ENCODE measurements at places on chromosomes 11 and 22.

DNA sequence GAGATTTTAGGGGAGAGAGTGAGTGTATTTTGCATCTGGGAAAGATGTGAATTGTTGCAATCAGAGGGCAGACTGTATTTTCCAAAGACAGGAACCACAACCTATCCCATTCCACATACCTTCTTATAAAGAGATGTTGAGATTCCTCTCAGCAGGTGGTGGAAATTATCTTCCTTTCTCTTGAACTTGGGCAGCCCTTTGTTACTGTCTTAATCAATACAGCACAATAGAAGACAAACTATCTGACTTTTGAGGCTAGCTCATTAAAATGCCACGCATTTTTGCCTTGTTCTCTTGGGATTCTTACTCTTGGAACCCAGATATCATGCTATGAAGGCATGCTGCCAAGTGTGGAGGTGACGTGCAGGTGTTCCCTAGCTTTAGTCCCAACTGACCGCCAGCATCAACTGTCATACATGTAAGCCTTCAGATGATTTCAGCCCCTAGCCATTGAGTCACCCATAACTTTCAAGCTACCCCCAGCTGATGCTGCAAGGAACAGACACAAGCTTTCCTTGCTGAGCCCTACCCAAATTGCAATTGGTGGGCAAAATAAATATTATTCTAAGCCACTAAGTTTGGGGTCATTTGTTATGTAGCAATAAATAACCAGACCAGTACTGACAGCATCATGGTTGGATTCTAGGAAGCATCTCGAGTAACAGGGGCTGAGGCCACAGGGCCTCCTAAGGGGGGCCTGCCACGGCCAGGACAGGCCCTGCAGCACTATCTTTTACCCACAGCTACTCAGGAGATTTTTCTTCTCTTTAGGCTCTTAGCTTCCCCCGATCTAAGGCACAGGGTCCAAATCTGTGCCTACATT lies 63.0 kb downstream of the RPL27A start:
- no peak for DNase-seq
- peaks cover 13% of the 10 kb centered on the region for H3K36me3 ChIP-seq
- H3K27me3 ChIP-seq: no peaks in the 10 kb centered on the region
- H3K4me1 ChIP-seq: peaks cover 11% of the 10 kb centered on the region

DNA sequence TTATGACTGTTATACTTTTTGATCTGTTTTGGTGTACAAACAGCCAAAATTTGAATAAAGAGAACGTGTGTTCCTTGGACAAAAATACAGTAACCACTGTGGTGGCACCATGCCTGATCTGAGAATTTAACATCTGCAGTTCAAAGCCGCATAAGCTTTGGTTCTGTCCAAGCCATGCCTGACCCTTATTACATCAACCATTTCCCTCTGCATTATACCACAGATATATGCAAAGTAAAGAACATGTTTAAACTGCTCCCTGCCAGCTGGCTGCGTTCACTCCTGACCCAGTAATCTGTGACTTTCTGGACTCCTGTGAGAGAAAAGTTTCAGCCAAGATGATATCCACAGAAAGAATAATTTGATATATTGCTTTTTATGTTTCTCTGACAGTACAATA lies 890.5 kb upstream of the ANO3 start:
- H3K4me1 ChIP-seq: no peaks in the 10 kb centered on the region
- DNase-seq: no peak
- H3K27ac ChIP-seq: no peak overlapping the region
- no peak overlapping the region for H3K4me3 ChIP-seq
- no peaks in the 10 kb centered on the region for H3K27me3 ChIP-seq

GRCh38 chr11:72100462-72100861 lies 2.6 kb downstream of the LAMTOR1 start:
- no peak overlapping the region for H3K4me3 ChIP-seq
- no peaks in the 10 kb centered on the region for H3K27me3 ChIP-seq
- no peak for DNase-seq
- H3K36me3 ChIP-seq: peaks cover 49% of the 10 kb centered on the region

DNA sequence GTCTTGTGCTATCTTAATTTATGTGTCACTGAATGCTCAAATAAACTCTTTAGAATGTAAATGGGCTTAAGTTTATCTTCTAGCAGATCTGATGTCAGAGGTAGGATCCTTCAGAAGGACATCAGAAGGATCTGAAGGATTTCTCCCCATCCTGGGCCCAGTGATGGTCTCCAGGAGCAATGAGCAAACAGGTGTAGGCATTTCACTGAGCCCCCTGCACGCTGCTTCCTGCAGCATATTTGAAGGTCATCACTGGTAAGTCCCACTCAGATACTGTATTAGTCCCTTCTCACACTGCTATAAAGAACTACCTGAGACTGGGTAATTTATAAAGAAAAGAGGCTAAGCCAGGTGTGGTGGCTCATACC lies 4.5 kb downstream of the GSTP1 start:
- H3K36me3 ChIP-seq: peaks cover 27% of the 10 kb centered on the region
- no peak for DNase-seq
- H3K27ac ChIP-seq: no peak overlapping the region
- no peak overlapping the region for H3K4me3 ChIP-seq
- H3K4me1 ChIP-seq: peaks cover 22% of the 10 kb centered on the region

- peaks cover 74% of the 10 kb centered on the region for H3K27me3 ChIP-seq
- peaks cover 7% of the 10 kb centered on the region for H3K4me1 ChIP-seq
- H3K36me3 ChIP-seq: no peaks in the 10 kb centered on the region
- H3K27ac ChIP-seq: no peak overlapping the region
- DNase-seq: no peak
Observed at GRCh38 chr11:45290586-45290985, 4.4 kb upstream of the SYT13 start.

GRCh38 chr11:70650075-70650909 lies 252.0 kb downstream of the CTTN start:
- H3K27me3 ChIP-seq: peaks cover 10% of the 10 kb centered on the region
- no peaks in the 10 kb centered on the region for H3K36me3 ChIP-seq
- H3K4me3 ChIP-seq: no peak overlapping the region
- H3K27ac ChIP-seq: no peak overlapping the region
- peak; percentile 75 for DNase-seq
- H3K4me1 ChIP-seq: no peaks in the 10 kb centered on the region
